Breast epithelium (tissue), 4 donors: ENCODE measurements at places on chromosomes 3 and 15. TPM values are rescaled to one million over a fixed set of nuclear protein-coding genes. Genes with fewer than 3 reads are reported as not detected.
A peak's percentile ranks its signal among the peaks of the same experiment; 100 is the strongest.

GRCh38 chr3:196144383-196145105 is 62.7 kb upstream of the TFRC start:
- no peaks in the 10 kb centered on the region for H3K36me3 ChIP-seq
- no peaks in the 10 kb centered on the region for H3K4me1 ChIP-seq
- no peaks in the 10 kb centered on the region for H3K27me3 ChIP-seq
- peak overlapping the region; percentile 52 for H3K4me3 ChIP-seq
- no peak for DNase-seq
- peak overlapping the region; percentile 25 for H3K27ac ChIP-seq

Gene NR1I2
- 0.98 TPM for total RNA-seq

Gene UBA7
- total RNA-seq: 77.4 TPM

Gene FANCI
- total RNA-seq: 7.6 TPM

DNA sequence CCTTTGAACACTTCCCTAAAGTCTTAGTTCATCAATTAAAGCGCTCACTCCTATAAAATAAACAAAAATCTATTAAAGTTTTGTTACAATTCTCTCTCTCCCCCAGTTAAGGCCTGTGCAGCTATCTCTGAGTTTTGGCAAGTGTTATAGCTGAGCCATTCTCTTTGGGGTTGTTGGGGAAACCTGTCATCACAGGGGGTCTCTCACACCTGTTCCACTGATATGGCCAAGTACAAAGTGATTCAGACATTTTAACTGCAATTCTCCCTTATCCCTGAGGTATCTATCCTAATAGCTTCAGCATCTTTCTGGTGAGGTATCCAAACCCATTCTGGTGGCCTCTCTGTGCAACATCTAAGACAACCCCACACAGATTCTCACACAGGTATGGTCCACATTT is 116.4 kb downstream of the UNC13C start:
- no peak for DNase-seq
- H3K4me1 ChIP-seq: no peaks in the 10 kb centered on the region
- H3K4me3 ChIP-seq: no peak overlapping the region

Gene C3orf70
- 4.8 TPM for total RNA-seq

Gene CAND2
- 4.7 TPM for total RNA-seq

Gene C2CD4B
- total RNA-seq: 2.5 TPM

GRCh38 chr3:143769616-143770015 is 78.7 kb downstream of the SLC9A9 start:
- no peak overlapping the region for H3K27ac ChIP-seq
- H3K4me1 ChIP-seq: no peaks in the 10 kb centered on the region
- H3K4me3 ChIP-seq: no peak overlapping the region
- DNase-seq: no peak

DNA sequence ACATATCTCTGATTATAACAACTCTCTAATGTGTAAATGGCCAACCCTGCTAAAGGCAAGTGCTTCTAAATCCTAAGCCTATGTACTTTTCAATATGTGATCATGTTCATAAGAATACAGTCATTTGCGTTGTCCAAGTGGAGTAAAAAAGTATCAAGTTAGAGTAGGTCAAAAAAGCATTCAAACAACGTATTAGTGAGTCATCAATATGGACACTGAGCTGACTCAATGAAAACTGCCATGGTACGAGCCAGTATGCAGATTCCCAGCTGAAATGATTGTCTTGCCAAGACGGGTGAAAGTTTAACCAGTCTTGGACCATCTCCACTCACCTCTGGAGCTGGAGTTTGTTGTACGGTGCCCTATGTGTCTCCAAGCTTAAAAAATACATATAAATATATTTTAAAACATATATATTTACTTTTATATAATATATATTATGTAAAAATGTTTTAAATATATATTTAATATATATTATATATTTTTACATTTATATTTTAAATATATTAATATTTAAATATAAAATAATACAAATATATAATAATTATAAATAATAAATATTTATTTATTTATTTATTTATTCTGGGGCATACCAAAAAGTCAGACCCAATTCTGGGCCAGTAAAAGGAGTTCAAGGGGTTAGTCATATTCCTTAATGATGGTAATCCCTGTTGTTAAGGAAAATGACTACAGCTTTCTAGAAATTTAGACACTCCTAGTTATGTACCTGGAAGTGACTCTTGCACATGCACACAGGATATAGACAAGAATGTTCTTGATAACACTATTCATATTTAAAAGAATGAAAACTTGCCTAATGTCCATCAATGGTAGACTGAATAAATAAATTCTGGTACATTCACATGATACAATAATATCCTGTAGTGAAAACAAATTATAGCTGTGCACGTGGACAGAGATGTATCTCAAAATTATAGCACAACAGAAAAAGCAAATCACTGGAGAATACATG is 27.2 kb downstream of the PLSCR4 start:
- no peak for DNase-seq
- H3K27ac ChIP-seq: no peak overlapping the region
- no peaks in the 10 kb centered on the region for H3K4me1 ChIP-seq
- no peak overlapping the region for H3K4me3 ChIP-seq

GRCh38 chr15:81381720-81382119 is 7.7 kb upstream of the TMC3 start:
- no peak for DNase-seq
- H3K27me3 ChIP-seq: no peaks in the 10 kb centered on the region
- H3K36me3 ChIP-seq: no peaks in the 10 kb centered on the region
- no peak overlapping the region for H3K27ac ChIP-seq
- no peaks in the 10 kb centered on the region for H3K4me1 ChIP-seq
- H3K4me3 ChIP-seq: no peak overlapping the region

Gene GOLGA8J
- total RNA-seq: 0.44 TPM

DNA sequence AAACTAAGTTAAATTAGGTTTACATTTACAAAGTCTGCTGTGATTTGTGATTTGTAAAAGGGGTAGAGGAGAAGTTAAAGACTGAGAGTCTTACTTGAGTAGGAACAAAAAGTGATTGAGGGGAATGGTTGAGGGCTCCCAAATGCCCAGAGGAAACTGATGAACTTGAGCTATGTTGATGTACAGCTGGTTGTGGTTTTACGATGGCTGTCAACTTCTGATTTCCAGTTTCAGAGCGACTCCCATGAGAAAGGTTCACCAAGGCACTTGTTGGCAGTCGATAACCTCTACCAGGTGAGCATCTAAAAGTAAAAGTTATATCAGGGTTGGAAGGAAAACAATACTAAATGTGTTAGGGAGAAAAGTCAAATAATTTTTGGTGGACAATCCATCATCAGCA is 91.0 kb downstream of the XRN1 start:
- no peak for DNase-seq
- no peak overlapping the region for H3K27ac ChIP-seq
- no peaks in the 10 kb centered on the region for H3K27me3 ChIP-seq
- H3K4me3 ChIP-seq: no peak overlapping the region

- DNase-seq: no peak
- no peaks in the 10 kb centered on the region for H3K4me1 ChIP-seq
- no peaks in the 10 kb centered on the region for H3K27me3 ChIP-seq
- no peaks in the 10 kb centered on the region for H3K36me3 ChIP-seq
- no peak overlapping the region for H3K4me3 ChIP-seq
These were observed 79.9 kb upstream of the PRR23E start for GRCh38 chr3:127112796-127113570.

Gene CCR3
- not detected for total RNA-seq

DNA sequence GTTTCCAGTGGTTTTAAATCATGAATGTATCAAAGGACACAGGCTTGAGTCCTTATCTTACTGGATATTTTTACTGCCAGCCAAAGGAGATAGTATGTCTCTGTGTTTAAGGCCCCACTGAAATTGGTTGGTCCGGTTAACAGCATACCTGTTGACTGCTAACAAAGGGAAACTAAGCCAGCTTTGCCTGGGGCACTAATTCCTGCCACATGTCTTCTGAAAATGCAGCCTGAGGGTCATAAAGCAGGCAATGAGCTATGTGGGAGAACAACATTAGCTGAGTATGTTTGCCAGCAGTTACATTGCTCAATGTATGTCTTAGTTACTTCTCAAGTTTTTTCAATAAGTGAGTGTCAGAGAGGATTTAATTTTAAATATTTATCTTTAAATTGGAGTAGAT is 12.4 kb downstream of the PLS1 start:
- H3K4me1 ChIP-seq: no peaks in the 10 kb centered on the region
- DNase-seq: no peak
- H3K27me3 ChIP-seq: no peaks in the 10 kb centered on the region
- no peak overlapping the region for H3K27ac ChIP-seq
- no peaks in the 10 kb centered on the region for H3K36me3 ChIP-seq

DNA sequence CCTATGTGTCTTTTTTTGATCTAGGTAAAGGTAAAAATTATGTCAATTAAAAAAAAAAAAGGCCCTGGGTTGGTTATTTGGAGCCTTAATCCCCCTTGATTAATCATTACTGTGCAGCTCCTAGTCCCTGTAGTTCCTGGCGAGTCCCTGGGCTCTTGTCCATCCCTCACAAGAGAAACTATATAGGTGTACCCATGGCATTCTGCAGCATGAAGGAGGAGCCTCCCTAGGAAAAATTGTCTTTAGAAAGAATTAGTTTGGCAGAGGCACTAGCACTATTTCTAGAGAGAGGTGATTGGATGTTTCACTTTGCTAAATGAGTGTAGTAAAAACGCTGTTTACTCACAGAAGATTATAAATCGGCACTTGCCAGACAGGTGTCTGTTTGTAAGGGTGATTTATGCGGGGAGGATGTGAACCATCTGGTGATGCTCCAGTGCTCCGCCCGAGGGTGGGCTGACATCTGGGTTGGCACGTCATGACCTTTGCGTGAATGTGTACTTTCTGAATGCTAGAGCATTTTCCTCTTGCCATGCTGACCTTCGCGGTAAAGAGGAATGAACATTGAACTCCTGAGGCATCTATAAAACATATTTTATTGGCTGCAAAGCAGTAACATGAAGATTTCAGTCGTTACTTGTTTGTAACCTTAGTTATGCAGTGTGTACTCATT is 12.6 kb downstream of the PLCL2 start:
- H3K4me1 ChIP-seq: no peaks in the 10 kb centered on the region
- H3K4me3 ChIP-seq: no peak overlapping the region
- no peaks in the 10 kb centered on the region for H3K27me3 ChIP-seq
- no peak overlapping the region for H3K27ac ChIP-seq
- no peaks in the 10 kb centered on the region for H3K36me3 ChIP-seq
- DNase-seq: no peak
